ENCODE measurements at places on chromosomes 11 and 22.
A peak's percentile ranks its signal among the peaks of the same experiment; 100 is the strongest.

DNA sequence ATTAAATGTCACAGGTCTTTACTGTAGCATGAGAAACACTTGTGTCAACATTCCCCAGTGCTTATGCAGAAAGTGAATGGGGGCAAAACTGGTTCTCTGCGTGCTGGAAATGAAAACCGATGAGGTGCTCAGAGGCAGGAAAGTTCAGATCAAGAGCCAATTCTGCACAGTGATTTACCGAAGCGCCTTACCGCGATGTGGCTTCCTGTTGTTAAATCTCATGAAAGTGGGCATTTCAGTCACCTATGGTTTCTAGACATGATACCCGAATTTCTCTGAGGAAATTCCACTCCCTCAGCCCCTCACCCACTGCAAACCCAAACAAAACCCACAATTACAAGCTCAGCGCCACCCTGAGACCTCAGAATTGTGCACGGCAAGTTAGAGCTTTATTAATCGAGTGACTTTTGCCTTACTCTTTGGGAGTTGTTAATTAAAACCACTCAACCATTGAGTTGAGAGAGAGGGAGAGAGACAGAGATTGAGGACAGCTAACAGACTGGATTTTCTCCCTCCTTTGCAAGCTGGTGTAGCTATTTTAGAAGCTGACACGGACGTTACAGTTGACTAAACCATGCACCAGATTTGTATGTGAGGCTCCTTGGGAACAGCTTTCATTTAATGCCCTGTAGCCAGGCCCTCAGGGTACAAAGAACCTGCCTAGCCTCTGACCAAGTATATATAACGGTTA, 196.4 kb downstream of the DBX1 start:
- peak; percentile 55 for DNase-seq

- DNase-seq, result no peak
These were observed 463.3 kb downstream of the BUD13 start for GRCh38 chr11:116309446-116309845.

GRCh38 chr22:24593836-24594568, 1.1 kb upstream of the LRRC75B start:
- DNase-seq, result no peak

- no peak for DNase-seq
These were observed 17.8 kb downstream of the CYB5R2 start for GRCh38 chr11:7655253-7656217.

DNA sequence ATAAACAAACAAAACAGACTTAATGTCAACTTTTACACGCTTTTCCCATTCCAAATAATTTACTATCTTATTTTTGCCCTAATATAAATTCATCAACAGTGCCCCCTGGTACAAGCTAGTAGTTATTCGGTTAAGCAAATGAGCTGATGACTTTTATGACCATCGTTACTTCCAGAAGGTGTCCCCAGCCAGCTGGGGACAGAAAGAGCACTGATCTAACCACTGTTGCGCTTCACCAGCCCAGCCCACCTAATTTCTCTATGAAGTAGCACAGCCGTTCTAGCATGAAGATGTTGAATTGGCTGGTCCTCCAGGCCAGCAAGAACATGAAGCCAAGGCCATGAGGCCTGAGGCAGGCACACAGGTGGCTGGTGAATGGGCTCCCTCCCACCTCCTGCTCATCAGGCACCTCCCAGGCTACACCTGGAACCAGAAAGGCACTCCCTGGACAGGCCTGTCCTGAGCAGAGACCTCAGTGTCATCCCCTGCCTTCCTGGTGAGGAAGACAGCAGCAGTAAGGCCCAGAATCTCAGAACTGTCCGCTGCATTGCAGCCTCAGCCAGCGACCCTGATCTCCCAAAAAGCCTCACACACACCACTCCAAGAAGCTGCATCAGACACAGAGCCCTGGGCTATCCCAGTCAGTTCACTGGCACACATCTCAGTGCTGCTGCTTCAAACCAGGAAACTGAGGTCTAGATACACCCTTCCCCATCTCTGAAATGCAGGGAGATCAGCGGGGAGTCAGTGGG, 12.9 kb downstream of the GNB1L start:
- DNase-seq, result no peak

DNA sequence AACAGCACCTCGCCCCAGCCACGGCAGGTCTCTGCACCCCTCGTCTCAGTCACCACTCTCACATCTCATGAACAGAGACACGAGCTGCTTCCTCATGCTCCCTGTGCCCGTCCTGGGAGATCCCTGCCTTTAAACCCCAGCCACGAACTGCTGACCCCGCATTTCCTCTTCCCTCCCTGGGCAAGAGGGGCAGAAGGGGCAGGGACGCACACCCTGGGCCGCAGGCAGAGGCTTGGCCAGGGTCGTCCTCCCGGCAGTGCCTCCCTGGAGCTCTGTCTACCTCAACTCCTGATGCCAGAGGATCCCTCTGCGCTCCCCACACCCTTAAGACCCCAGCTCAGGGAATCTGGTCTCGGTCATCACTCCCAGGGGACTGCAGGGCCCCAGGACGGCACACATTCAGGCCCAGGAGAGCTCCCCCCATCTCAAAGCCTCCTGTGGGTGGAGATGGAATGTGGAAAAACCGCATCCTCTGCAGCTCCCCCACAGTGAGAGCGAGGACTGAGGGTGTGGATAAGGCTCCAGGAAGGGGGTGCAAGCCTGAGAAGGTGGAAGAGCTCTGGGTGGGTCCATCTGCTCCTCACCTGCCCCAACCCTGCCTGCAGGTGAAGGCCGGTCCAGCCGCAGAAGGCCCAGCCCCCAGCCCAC, 1.2 kb downstream of the BID start:
- DNase-seq, result no peak

DNA sequence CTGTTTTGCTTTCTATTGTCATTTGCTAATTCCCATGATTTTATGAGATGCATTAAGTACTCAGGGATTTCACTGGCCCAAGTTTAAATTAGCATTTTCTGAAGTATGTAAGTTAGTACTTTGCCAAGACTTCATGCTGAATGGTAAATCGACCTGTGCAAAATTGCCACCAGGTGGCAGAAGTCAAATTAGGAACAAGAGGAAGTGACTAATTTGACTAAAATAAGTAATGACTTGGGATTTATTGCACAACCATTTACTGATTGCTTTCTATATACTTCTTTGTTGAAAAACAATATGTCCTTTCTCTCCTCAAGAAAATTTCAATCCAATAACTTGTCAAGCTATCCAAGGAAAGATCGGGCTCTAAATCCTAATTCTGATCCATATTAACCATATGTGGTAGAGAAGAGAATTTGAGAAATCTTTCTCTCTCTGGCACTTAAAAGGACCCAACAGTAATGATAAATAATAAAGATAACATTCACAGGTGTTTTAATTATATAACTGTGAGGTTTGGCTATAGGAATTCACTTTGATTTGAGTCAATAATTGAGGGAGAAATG, 253.7 kb upstream of the CHORDC1 start:
- DNase-seq, result peak; percentile 26

GRCh38 chr11:67421430-67422031, 6.1 kb downstream of the CARNS1 start:
- no peak for DNase-seq

DNA sequence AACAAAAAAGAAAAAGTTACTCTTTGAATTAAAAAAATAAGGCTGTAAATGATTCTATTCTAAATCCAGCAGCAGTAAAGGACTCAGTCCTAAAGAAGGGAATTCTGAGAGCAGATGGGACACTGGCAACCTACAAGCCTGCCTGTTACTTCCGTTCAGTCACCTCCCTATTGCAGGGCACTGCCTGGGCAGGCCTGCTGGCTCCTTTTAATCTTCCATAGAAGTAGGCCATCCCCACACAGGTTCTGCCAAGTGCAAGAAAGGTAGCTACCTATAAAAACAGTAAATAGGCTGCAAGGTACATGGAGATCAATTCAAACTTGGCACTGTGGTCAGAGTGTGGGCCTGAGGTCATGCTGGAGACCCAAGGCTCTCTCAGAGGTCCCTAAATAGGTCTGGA, 136.4 kb downstream of the TRIM44 start:
- no peak for DNase-seq

DNA sequence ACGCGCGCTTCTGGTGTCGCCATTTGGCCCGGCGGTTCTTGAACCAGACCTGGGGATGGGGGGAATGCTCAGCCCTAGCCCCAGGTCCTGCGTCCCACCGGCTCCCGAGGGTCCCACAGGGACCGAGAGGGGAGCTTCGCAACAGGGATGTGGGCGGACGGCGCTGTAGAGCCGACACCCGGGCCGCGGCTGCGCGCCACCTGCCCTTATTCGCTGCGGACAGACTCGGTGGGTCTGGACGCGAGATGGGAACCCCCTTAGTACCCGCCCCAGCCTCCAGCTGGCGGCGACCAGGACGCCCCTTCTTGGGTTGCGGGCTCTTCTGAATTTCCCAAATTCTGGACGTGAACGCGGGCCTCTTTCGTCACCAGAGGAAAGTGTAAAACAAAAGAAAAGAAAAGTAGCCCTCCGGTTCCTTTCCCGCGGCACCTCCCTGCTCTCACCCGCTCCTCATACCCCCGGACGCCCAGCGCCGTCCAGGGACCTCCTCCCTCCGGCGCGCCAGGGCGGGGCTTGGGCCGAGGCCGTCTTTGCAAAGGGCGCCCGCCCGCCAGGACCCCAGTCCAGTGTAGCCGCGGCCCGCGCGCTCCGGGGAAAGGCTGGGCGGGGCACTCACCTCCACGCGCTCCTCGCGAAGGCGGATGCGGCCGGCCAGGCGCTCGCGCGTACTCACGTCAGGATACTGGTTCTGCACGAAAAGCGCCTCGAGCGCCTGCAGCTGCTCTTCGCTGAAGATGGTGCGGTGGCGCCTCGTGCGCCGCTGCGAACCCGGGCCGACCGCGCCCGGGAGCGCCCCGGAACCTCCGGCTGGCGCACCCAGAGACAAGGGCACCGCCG, 827 bp downstream of the GSC2 start:
- peak; percentile 53 for DNase-seq

DNA sequence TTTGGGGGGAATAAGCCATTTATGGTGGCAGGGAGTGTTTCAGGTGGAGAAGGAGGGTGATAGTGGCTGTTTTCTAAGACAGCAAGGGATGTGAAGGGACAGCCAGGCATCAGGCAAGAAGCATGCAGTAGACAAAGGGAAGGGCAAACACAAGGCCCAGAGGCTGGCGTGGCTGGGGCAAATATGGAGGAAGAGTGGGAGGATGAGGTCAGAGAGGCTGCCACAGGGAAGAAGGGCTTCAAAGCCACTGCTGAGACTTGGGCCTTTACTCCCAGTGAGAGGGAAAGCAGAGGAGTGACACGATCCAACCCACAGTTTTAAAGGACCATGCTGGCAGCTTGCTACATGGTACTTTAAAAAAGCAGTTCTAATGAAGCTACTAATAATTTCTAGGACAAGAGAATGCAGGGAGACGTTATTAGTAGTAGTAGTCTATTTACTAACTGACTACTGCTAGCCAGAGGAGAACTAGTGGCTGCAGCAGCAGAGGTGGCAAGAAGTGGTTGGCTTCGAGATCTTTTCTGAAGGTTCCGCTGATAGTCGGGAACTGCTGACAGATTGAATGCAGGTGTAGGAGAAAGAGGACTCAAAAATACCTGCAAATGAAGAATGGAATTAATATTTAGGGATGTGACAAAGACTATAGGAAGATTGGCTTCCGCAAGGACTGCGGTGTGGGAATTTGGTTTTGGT, 13.7 kb downstream of the KMT5B start:
- DNase-seq, result no peak

DNA sequence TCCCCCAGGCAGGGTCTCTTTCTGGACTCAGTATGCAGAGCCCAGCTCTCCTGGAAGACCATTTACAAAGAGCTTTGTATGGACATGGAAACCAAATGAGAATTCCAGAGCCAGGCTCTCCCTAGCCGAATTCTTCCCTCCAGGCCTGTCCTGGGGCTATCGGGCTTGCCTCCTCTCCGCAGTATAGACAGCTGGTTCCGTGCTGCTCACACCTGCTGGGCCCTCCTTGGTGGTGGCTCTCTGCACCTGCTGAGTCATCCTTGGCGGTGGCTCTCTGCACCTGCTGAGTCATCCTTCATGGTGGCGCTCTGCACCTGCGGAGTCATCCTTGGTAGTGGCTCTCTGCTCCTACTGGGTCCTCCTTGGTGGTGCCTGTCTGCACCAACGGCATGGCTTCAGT, 743.5 kb downstream of the BRD1 start:
- DNase-seq, result no peak

GRCh38 chr22:49011769-49012648, 815.7 kb downstream of the BRD1 start:
- no peak for DNase-seq

DNA sequence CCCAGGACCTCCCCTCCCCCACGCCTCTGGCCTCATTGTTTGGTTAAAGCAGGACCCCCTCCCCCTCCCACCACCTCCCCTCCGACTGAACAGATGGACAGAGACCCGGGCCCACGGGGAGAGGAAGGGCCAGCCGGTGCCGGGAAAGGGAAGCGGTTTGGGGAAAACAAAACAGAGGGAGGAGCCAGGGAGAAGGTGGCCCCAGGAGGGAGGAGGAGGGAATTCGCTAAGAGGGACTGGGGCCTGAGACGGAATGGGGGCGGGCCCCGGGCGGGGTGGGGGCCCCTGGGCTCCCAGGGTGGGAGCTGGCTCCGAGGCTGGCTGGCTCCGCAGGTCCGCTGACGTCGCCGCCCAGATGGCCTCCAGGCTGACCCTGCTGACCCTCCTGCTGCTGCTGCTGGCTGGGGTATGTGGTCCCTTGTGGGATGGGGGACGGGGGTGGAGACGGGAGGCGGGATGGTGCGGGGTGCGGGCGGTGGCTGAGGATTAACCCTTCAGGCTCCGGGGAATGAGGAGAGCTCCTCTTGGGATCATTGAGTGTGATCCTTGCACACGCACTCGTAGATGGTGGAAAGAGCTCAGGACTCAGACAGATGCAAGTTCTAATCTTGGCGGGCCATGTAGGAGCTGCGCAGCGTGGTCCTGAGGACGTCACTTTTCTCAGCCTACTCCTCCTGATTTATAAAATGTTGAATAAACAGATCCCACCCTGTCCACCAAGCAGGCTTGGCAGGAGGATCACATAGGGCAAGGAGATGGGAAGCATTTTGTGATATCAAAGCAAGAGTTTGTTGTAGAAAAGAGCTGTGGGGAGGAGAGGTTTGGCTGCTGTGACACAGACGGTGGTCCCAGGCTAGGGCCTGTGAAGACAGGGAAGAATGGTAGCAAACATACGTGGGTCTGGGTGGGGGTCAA, 688 bp downstream of the SERPING1 start:
- no peak for DNase-seq

DNA sequence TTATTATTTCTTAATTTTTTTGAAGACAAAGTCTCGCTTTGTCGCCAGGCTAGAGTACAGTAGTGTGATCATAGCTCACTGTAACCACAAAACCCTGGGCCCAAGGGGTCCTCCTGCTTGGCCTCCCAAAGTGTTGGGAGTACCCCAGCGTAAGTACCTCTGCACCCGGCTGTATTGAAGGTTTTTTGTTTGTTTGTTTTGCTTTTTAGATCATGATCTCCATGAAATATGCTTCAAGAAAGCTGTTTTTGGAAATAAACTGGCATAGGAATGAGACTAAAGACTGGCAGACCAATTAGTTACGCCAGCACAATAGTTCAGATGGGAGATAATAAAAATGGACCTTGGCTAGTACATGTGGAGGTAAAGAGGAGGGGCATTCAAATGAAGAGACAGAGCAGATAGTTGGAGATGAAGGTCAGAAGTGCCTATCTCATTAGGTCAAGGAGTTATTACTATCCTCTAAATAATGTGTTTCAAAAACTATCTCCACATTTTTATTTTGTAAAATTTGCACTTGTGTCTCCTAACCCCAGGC, 4.1 kb upstream of the MRPL48 start:
- no peak for DNase-seq
